NCI-H2227 treated with DMSO at 0.1 percent for 48 hours (cell line): ENCODE measurements at places on chromosomes 5 and 9.

- no peak for DNase-seq
Measured at GRCh38 chr5:158845941-158846340, 253.8 kb downstream of the EBF1 start.

GRCh38 chr5:171513591-171513990 is 94.1 kb downstream of the FGF18 start:
- no peak for DNase-seq

- DNase-seq = no peak
Measured at GRCh38 chr5:23007236-23007635, 154.1 kb upstream of the CDH12 start.

GRCh38 chr9:136773386-136774044 is 9.2 kb upstream of the LCN15 start:
- DNase-seq = no peak

- no peak for DNase-seq
Measured at GRCh38 chr5:151123897-151124751, 33.5 kb downstream of the ANXA6 start.

GRCh38 chr9:103928442-103928841 is 165.7 kb upstream of the SMC2 start:
- DNase-seq = no peak

DNA sequence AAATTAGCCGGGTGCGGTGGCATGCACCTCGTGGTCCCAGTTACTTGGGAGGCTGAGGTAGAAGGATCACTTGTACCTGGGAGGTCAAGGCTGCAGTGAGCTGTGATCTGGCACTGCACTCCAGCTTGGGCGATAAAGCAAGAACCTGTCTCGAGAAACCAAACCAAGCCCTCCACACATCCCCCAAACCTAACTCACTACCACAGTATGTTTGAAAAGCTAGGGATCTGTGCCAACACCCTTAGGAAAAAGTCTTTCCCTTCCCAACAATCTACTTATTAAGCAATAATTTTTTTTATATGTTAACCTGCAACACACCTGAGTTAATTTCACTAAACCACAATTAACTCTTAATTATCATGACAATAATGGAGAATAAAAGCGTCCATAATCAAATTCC is 2.2 kb downstream of the UBTD2 start:
- DNase-seq = no peak

DNA sequence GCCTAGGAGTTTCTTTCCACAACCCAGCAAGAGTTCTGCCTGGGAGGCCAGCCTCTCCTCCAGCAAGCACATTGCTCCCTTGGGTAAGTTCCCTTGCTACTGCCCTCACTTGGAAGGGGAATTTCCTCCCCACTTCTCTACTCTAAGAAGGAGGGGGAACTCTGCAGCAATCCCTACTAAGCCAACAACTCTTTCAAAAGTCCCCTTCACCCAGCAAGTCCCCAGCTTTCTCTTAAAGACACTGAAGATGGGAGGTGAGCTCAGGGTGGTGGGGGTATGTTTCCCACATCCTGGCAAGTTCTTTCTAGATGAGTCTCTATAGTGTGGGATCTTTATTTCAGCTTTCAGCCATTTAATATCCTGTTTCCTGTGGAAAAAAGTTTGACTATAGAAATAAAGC is 49.0 kb downstream of the PDE8B start:
- DNase-seq = no peak

- no peak for DNase-seq
Measured at GRCh38 chr5:132079081-132079480, 5.5 kb downstream of the CSF2 start.
